MM.1S (cell line): ENCODE measurements at places on chromosomes 12 and 14.
A peak's percentile ranks its signal among the peaks of the same experiment; 100 is the strongest.

- no peak for DNase-seq
Measured at GRCh38 chr14:45868863-45869262, 615.9 kb upstream of the MIS18BP1 start.

- no peak for DNase-seq
Measured at GRCh38 chr12:38556647-38557046, 240.1 kb downstream of the ALG10B start.

DNA sequence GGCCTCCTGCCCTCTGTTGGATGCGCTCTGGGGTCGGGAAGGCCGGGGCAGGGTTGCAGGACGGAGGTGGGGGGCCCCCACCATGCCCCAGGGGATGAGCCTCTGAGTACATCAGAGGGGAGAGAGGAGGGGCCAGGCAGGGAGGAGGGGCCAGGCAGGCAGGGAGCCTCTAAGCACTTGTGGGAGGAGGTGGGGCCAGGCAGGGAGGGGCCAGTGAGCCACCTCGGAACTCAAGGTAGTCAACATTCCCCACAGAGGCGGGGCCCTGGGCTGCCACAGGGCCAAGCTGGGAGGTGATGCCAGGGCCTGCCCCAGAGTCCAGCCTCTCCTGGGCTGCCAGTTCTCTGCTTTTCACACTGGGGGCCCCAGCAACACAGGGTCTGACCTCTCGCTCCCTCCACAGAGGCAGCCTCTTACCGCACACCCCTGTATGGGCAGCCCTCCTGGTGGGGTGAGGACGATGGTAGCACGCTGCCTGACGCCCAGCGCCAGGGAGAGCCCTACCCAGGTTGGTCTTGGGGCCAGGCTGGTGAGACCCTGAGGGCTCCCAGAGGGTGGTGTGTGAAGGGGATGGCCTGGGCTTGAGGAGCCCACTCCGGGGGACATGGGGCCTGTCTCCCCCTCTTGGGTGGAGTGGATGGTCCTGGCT lies 17.4 kb downstream of the CEP170B start:
- peak; percentile 21 for DNase-seq

DNA sequence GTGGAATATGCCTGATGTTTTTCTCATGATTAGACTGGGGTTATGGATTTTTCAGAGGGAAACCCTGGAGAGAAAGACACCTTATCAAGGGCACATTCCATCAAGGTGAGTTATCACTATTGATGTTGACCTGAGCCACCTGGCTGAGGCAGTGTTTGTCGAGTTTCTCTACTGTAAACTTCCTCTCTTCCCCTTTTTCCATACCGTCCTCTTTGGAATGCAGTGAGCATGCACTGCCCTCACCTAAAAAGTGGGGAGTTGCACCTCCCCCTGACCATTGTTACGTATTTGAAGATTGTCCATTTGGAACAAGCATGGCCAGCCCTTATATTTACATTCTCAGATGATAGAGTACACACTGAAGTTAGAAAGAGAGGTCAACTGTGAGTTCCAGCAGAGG lies 53.9 kb upstream of the PWP1 start:
- DNase-seq, result no peak

DNA sequence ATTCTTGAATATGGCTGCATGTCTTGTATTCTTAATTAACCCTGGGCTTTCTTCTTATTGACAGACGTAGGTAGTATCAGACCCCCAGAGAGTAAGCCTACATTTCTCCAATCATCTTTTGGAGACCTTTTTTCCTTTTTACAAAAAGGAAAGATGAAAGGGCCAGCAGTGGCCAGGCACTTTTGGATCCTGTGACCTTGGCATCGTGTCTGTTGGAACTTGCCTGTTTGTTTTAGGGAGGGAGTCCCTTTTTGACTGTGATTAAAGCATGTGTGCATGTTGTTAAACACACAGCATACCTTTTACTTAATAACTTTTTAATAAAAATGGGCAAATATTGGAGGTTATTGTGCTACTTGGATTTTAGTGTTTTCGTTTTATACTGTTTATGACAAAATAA lies 57.2 kb downstream of the PCNX1 start:
- no peak for DNase-seq

GRCh38 chr14:51321036-51321435 lies 81.0 kb downstream of the TMX1 start:
- no peak for DNase-seq

DNA sequence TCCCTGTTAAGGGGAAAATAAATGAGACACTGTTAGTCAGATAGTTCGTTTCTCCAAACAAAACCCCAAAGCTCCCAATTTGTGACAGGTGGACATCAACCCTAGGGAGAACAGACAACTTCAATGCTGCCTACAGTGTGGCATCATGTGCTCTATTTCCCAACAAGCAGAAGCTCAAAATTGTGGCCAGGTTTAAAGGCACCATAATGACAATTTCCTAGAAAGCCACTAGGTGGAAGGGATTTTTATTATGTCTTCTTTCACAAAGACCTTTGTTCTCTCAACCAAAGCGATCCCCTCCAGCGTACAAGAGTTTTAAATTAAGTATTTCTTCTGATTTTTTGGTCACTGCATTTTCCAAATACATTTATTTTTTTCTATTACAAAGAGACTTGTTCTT lies 88.0 kb upstream of the MBIP start:
- DNase-seq, result no peak

- no peak for DNase-seq
Measured at GRCh38 chr14:54803396-54803795, 99.2 kb downstream of the GCH1 start.

DNA sequence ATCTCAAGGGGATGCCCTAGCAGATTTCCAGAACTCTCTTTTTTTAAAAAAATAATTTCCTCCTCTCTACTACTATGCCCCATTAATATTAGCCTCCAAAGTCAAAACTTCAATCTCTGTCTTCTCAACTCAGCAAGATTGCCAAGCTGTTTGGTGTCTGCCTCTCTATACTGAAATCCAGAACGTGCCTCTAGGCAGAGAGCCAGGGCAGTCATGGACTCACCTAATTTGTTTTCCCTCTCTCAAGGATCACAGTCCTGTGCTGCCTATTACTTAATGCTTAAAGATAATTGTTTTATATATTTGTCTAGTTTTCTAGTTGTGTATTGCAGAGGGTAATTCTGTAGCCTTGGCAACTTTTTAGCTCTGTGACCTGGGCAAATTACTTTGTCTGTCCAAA lies 74.7 kb downstream of the E2F7 start:
- DNase-seq, result no peak

DNA sequence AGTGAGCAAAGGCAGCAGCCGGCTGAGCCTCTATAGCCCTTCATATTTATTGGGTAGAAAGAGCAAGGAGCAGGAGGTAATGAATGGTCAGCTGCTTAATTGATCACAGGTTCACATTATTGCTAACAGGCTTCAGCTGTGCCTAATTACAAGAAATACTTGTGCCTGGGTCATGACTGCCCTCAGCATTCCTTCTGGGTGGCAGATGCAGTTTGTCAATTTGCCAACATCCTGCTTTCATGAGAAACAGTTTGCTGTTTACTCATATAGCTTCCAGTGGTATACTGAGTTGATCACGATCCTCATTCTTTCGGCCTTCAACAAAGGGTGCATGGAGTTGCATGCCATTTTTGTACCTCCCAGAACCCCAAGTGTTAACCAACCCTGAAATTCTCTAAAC lies 81.0 kb upstream of the PLEKHG7 start:
- no peak for DNase-seq

GRCh38 chr12:10285919-10286318 lies 21.8 kb upstream of the KLRD1 start:
- no peak for DNase-seq

- DNase-seq, result no peak
Measured at GRCh38 chr12:64010069-64010686, 165.7 kb downstream of the SRGAP1 start.

DNA sequence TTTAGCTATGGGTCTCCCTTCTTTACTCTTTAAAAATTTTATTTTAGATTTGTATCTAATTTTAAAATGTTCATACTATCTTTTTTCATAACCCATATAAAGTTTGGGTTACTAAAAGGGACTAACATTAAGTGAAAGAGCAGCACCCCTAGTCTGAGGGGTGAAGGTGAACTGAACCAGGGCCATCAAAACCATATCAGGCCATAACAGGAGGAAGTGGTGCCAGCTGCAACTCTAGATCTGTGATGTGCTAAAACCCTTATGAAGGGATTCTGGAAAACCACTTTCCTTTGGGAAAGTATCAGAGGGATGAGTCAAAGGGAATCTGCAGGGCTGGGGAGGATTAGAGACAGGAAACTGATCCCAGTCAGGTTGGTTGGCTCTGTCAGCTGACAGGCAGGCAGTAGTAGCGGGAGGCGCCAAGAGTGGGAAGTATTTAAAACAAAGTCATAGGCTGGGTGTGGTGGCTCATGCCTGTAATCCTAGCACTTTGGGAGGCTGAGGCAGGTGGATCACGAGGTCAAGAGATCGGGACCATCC lies 162.5 kb downstream of the PPM1H start:
- no peak for DNase-seq

GRCh38 chr14:79629411-79630287 lies 581.7 kb downstream of the DIO2 start:
- DNase-seq, result no peak

DNA sequence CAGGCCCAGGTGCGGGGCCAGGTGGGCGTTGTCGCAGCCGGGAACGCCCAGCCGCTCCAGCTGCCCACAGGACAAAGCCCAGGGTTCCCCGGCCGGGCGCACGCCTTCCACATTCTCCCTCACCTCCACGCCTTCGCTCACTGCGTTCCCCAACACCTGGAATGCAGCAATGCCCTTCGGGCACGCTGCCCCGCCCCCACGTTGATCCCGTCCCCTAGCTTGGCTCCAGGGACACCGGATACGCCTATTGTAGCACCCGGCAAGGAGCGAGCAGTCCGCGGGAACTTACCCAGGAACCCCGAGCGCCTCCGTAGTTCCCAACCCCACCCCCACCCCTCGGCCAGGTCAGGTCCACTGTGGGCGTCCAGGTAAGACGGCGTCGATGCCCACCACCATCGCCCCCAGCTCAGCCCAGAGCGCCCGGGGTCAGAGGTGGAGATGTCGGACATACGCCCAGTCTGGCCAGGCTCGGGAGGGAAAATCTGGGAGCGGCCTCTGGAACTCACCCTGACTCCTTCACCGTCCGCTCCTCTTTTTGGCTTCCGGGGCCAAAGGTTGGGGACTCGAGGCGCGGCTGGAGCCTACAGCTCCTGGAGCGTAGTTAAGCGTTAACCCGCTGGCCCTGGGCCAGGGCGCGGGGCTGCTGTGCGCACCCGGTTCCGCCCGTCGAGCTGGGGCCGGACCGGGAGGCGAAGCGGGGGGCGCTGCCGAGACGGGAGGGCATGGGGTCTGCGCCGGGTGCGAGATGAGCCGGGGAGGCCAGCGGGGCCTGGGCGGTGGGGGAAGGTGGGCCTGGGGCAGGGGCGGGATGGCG lies 594 bp upstream of the CEP170B start:
- DNase-seq, result no peak

DNA sequence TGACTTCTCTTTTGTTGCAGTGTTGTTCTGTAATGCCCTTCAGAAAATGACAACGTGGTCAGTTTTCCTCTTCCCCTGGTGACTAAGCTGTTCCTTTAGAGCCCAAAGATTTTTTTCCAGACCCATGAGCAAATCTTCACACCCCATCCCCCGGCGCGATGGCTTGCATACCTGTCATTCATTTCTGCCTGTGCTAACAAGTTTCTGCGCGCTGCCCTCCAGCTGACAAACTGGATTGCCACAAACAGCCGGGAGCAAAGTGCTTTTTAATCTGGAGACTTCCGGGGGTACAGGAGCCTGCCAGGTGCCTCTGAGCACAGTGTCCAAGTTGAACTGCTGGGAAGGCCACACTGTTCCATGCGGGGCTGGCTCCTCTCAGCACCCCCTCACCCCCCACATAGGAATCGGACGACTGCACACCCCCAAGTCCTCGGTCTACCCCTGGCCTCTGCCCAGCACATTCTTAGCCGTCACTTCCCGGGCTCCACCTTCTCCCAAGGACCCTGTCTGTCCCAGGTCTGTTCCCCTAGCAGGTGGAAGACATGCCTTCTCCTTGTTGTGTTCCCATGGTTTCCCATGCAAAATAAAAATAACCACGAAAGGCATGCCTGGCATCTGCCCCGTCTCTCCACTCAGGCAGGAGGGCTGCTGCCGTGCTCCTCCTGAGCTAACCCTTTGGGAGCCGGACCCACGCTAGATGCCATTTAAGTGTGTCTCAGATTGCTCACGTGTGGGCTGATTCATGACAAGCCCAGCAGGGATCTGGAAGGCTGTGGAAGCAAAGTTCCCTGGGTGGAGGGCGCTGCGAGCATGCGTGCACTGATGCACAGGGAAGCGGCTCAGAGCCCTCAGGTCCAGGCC lies 14.1 kb downstream of the RILPL1 start:
- no peak for DNase-seq

DNA sequence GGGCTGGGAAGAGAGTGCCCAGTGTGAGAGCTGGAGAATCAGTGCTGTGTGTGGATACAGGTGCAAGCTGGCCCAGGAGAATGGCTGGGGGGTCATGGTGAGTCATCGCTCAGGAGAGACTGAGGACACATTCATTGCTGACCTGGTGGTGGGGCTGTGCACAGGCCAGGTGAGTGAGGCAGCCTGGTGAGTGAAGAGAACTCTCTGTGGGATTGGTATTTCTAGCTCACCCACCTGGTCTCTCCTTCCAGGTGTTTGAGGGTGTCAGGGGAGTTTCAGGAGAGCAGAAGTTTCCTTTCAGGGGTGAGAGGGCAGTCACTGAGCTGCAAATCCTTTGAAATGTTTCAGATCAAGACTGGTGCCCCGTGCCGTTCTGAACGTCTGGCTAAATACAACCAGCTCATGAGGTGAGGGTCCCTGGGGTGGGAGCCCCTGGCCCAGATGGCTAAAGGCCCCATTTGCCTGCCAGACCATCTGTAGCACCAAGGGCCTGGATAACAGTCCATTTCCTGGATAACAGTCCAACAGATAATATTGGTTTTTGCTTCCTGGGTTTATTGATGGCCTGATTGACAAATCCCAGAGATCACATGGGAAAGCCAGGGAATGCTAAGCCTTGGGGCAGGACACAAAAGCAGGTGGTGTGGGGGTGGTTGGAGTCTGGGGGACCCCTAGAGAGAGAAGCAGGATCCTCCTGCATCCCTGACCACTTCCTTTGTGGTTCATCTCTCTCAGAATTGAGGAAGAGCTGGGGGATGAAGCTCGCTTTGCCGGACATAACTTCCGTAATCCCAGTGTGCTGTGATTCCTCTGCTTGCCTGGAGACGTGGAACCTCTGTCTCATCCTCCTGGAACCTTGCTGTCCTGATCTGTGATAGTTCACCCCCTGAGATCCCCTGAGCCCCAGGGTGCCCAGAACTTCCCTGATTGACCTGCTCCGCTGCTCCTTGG lies 5.5 kb upstream of the ATN1 start:
- DNase-seq, result peak; percentile 92
